ENCODE measurements at places on chromosomes 12 and 14.
A peak's percentile ranks its signal among the peaks of the same experiment; 100 is the strongest.

GRCh38 chr12:71640316-71640715, 23.3 kb downstream of the ZFC3H1 start:
- no peak for DNase-seq

GRCh38 chr14:102557434-102558226, 34.8 kb upstream of the RCOR1 start:
- no peak for DNase-seq

DNA sequence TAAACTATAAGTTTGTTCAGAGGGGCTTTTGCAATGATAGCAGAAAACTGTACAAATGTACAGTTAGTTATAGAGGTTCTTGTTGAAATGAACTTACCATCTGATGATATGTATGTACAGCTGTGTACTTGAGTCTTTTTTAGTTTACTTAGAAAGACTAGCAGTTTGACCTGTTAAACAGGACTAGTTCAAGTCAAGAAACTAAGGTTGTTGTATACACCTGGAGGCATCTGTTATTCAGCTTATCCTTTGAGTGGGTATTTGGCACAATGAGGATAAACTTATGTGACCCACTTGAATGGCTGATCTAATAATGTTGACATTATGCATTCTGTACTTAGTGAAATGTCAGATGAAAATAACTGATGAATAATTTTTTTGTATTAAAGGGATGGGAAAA, 13.4 kb downstream of the MTERF2 start:
- no peak for DNase-seq

DNA sequence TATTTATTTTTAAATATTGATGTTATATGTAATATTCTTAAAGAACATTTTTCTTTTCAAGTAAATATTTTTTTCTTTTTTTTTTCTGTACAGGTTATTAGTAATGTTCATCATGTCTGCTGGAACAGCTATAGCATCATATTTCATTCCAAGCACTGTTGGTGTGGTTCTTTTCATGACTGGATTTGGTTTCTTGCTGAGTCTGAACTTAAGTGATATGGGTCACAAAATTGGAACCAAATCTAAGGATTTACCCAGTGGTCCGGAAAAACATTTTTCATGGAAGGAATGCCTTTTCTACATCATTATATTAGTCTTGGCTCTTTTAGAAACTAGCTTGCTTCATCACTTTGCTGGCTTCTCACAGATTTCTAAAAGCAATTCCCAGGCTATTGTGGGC, 23.2 kb downstream of the PCNX4 start:
- DNase-seq = no peak

GRCh38 chr12:116302166-116303058, 24.9 kb upstream of the MED13L start:
- DNase-seq = no peak

DNA sequence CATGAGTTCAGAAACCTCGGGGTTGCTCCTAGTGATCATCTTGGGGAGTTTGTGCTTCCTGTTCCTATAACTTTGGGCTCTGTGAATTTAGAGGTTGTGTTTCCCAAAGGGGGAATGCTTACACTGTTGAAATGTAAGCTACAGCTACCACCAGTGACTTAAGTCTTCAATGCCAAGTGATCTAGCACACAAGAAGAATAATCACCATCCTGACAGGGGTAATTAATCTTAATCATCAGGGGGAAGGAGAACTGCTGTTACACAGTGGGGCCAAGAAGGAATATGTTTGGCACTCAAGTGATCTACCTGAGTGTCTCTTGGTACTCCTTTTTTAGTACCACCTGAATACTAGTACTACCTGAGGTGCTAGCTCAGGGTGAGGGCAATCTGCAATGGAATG, 34.9 kb upstream of the RNU6-7 start:
- DNase-seq = no peak

DNA sequence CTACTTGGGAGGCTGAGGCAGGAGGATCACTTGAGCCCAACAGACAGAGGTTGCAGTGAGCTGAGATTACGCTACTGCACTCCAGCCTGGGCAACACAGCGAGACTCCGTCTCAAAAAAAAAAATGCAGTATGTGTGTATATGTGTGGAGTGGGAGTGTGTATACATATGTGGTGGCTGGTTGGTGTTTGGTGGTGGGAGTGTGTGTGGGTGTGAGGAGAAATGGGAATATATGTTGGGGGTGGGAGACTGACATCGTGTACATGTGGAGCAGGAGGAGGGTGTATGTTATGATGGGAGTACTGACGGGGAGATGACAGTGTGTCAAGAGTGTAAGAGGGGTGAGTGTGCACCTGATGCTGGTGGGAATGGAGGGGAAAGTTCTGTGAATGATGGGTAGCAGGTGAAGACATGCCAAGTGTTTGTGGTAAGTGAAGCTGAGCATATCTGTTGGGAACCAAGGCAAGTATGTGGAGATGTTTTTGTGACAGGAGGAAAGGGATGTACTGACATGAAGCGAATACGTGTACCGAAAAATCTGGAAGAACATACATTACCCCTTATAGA, 4.2 kb downstream of the PNMA1 start:
- no peak for DNase-seq

DNA sequence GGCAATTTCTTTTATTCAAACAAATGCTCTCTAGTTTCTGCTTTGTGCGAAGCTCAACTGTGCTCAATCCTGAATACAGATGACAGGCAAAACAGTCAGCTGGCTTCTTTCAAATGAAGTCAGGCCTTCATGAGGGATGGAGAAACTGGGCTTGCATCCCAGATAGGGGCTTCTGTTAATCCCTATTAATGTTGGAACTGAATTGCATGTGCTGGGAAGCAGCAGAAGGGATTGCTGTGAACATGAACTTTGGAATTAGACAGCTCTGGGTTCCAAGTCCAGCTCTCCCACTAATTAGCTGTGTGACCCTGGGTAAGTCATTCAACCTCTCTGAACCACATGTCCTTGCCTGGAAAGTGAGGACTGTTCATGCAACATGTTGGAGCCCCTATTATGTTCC, 21.1 kb upstream of the CORO1C start:
- no peak for DNase-seq

DNA sequence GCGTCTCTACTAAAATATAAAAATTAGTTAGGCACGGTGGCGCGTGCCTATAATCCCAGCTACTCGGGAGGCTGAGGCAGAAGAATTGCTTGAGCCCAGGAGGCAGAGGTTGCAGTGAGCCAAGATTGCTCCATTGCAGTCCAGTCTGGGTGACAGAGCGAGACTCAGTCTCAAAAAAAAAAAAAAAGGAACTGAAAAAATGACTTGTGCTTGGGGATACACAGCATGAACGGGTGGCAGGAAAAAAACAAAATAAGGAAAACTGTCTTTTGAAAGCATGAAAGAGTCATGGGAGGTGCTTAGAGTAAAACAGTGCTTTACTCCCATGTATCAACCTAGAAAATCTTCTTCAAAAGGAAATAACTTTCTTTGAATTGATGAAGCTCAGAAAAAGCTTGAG, 80.8 kb downstream of the TMTC1 start:
- no peak for DNase-seq

DNA sequence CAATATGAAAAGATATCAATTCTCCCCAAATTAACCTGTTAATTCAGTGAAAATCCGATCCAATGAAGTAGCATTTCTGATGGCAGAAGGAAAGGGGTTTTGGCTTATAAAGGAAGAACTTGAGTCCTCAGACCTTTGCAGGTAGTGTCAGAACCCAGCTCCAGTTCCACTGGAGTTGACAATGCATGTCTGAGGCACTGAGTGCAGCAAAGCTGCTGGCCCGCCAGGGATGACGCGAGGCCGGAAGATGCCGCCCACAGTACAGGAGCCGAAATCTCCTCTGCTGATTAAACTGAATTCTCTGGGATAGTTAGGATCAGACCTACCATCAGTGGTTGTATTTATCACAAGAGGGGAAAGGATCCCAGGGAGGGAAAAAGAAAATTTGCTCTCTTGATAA, 220.7 kb downstream of the MSRB3 start:
- DNase-seq = no peak

- DNase-seq = no peak
Observed at GRCh38 chr12:21444193-21445146, 7.0 kb downstream of the PYROXD1 start.

DNA sequence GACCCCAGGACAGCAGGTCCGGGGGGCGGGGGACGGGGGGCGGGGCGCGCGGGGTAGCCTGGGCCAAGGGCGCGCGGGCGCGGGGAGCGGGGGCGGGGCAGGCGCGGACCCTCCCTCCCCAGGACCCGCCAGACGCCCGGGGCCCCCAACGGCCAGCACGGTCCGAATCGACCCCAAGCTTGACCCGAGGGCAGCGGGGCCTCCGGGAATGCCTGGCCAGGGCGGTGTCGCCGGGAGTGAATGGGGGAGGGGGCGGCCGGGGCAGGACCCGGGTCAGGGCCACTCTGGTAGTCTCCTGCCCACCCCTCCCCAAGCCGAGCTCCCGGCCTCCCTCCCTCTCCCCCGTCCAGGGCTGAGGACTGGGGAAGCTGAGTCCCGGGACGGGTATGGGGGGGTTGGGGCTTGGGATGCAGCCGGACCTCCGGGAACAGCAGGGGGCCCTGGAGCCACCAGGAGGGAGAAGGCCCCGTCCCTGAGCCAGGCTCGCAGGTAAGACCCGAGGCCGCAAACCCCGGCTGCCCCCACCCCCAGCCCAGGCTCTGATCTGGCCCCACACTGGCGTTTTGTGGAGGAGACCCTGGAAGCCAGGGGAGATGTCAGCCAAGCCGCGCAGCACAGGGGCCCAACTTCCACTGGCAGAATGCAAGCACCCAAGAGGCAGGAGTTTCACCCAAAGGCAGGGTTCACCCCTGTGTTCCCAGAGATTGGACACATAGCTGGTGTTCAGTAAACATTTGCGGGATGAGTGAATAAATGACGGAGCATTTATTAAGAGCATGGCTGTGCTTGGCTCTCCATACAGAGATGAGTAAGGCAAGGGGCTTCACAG, 545 bp upstream of the GALNT9 start:
- DNase-seq = no peak

DNA sequence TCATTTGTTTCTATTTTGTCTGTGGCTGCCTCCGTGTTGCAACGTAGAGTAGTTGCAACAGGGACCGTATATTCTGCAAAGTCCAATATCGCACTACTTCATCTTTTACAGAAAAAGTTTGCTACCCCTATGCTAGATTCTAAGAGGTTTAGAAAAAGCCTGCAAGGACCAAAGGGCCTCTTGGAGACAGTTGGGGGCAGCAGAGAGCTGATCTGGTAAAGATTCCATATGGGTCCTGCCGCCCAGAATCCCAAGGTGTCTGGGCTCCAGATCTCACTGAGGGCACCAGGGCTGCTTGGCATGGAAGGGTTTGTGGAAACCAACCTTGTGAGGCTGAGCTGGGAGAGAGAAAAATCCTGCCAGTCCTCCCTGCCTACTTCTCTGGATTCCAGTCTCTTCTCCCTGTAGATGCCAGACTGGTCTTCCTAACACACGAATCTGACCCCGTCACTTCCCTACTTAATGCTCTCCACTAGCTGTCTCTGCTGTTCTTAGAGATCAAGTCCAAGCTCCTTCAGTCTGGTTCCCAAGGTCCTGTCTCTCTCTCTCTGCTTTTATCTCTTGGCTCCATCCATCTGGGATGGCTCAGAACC, 74.6 kb downstream of the GLRX5 start:
- no peak for DNase-seq

- DNase-seq = no peak
Observed at GRCh38 chr14:104986487-104987164, 1.0 kb downstream of the CLBA1 start.

GRCh38 chr12:14366209-14367039, 942 bp downstream of the ATF7IP start:
- no peak for DNase-seq

GRCh38 chr12:321606-322326, 59.1 kb upstream of the SLC6A13 start:
- no peak for DNase-seq

- DNase-seq = no peak
Observed at GRCh38 chr14:51211149-51211548, 28.9 kb upstream of the TMX1 start.

- DNase-seq = no peak
Observed at GRCh38 chr14:86766469-86766868, 1226.5 kb downstream of the GALC start.

DNA sequence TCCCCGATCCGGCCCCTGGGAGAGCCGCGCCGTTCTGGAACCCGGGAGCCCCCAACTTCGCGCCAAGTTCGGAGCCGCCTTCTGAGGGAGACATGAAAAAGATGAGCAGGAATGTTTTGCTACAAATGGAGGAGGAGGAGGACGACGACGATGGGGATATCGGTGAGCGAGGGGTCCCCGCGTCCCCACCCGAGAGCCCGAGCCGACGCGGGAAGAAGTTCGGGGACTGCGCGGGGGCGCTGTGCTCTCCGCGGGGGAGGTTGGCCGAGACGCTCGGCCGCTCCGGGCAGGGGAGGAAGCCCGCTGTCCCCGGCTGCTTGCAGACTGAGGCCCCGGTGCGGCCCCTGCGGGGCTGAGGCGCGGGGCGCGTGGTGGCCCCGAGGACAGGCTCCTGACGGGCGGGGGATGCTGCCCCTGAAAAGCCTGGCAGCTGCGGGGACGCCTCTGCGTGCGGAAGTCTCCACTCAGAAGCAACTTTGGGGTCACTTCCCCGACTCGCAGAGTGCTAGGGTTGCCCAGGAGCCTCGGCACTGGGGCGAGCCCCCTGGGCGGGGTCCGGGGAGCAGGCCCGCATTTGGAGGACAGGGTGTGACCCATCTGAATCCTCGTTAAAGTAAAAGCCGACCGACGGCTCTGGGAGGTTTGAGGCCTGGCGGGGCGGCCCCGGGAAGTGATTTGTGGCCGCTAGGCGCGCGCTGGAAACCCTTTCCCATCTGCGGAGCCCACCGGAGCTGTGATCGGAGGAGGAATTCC, 511 bp downstream of the ANO6 start:
- DNase-seq = peak; percentile 46

GRCh38 chr12:89179983-89180382, 172.3 kb downstream of the DUSP6 start:
- no peak for DNase-seq

GRCh38 chr12:65882486-65882885, 58.2 kb downstream of the HMGA2 start:
- DNase-seq = no peak

DNA sequence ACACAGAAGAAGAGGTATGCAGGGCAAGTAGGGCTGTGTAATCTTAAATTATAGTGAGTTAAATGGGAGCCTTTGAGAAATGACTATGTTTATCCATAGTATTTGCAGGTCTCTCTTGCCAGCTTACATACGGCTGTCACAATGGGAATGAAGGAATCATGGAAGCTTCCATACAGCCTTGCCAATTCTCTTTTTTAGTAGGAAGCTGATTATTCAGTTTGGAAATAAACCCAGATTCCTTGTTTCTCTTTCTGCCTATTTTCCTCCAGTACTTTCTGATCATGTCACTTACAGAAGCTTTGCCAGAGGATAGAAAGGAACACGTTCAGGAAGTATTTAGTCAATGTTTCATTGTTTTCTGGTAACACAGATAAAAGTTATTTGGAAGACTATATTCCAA, 217.4 kb upstream of the DIO2 start:
- no peak for DNase-seq

DNA sequence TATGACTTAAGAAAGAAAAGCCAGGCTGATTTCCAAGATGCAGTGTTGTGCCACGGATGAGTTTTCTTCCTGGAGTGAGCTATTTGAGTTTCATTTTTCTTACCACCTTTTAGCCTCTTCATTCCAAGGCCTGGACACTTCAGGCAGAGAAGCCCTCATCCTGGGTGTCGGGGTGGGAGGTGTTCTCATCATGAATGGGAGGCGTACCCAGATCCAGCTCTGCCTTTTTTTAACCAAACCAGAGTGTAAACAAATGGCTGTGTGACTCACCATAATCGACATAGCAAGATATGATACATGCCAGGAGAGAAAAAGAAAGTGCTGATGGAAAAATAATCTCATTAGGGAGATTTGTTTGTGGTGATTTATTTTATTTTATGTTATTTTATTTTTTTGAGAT, 79.9 kb downstream of the ARF6 start:
- DNase-seq = peak; percentile 57

- DNase-seq = no peak
Observed at GRCh38 chr12:100214518-100214917, 13.9 kb downstream of the ACTR6 start.
